CD4-positive, alpha-beta T cell treated with Interleukin-4 for 4 hours (primary cell): ENCODE measurements at places on chromosomes 4 and X.

DNA sequence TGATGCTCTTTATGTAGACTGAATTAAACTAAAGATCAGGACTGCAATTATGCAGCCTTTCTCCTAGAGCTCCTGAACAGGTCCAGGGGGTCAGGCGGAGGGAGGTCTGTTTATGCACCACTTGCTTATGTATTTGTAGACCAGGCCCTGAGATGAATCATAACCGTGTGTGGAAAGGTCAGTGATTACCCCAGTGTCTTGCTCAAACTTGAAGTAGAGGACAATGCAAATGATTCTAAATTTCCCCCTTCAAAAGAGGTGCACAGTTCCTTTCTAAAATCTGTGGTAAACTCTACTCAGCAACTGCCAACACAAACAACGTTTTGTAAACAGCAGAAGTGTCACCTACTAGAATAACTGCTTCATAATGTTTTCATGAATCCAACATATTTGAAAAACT, 13.0 kb upstream of the TBC1D9 start:
- DNase-seq: no peak

DNA sequence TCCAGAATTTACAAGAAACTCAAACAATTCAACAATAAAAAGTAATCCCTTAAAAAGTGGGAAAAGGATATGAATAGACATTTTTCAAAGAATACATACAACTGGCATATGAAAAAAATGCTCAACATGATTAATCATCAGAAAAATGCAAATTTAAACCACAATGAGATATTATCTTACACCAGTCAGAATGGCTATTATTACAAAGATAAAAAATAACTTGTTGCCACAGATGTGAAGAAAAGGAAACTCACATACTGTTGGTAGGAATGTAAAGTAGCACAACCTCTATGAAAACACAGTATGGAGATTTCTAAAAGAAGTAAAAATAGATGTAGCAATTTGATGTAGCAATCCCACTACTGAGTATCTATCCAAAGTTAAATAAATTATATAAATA, 65.1 kb upstream of the DIAPH2 start:
- DNase-seq: no peak

DNA sequence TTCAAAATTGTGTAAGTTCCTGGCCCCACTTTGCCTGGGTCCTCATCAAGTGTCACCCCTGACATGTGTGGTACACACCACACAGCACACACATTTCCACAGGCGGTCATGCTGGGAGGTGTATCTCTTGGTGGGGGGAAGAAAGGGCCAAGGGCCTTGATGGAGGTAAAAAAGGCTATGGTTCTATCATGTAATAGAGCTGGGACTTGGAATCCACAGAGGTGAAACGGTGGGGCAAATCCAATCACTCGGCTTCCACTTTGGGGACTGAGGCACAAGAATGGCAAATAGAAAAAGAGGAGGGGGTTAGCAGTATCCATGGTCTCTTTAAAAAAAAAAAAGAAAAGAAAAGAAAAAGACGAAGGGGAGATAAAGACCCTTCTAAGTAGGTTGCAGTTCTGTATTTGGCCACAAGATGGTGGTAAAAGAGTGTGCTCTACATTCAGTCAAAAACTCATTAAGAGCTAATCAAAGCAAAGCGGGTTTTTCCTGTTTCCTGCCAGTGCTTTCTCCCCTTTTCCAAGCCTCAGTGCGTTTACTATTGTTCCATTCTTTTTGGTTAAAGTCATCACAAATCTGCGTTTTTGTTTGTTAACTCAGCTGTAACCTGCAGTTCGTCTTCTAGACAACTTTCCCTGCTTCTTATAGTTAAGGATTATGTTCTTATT, 37.0 kb upstream of the ATP6AP2 start:
- DNase-seq: peak; percentile 30

- DNase-seq: no peak
Observed at GRCh38 chr4:154741131-154741665, 2.6 kb upstream of the LRAT start.

- no peak for DNase-seq
Observed at GRCh38 chr4:89410687-89411086, 103.1 kb upstream of the GPRIN3 start.

DNA sequence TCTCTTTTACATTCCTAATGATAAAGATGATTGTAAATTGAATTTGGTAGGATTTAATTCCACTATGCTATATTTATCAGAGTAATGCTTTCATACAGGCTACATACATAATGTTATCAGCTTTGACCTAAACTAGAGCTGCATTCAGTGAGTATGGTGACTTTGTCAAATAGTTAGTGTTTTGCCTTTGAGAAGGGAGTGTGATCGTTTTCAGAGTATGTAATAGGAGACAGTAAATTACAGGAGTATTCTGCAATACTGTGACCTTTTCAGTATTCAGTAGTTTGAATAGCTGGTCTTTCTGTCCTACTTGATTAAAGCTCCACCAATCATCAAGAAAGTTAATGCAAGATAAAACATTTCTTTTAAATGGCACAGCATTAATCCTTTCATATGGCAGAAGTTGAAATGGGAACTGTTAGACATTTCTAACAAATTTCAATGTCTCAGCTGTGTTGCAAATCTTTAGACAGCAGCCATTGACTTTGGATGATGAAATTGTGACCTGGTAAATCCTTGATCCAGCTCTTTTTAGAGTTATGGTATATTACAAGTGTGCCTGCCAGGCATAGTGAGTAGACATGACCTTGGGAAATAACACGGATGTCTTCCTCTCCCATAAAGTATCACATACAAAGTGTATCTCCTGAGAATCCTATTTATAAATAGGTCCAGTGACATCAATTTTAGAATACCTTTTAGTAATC, 455.3 kb downstream of the KCTD8 start:
- DNase-seq: no peak

DNA sequence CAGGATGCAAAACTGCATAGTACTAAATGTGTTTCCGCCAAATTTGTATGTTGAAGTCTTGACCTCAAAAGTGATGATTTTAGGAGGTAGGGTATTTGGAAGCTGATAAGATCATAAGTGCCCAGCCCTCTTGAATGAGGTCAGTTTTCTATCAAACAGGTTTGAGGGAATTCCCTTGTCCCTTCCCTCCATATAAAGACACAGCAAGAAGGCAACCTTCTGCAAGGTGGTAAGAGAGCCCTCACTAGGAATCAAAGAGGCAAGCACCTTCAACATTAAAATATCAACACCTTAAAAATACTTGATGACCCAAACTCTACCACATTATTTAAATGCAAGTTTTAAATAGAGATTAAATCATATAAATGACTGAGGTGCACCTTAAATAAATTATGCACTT, 288.6 kb downstream of the EPHA5 start:
- DNase-seq: no peak

DNA sequence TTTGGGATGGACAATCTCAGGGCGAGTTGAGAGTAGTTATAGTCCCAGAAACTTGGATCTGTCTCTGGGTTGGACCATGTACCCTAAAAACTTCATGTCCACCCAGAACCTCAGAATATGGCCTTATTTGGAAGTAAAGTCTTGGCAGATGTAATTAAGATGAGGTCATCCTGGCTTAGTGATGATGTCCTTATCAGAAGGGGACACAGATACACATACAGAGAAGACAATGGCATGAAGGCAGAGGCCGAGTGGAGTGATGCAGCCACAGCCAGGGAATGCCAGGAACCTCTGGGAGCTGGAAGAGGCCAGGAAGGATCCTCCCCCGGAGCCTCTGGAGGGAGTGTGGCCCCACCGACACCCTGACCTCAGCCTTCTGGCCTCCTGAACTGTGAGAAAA, 61.2 kb upstream of the STX18 start:
- no peak for DNase-seq

DNA sequence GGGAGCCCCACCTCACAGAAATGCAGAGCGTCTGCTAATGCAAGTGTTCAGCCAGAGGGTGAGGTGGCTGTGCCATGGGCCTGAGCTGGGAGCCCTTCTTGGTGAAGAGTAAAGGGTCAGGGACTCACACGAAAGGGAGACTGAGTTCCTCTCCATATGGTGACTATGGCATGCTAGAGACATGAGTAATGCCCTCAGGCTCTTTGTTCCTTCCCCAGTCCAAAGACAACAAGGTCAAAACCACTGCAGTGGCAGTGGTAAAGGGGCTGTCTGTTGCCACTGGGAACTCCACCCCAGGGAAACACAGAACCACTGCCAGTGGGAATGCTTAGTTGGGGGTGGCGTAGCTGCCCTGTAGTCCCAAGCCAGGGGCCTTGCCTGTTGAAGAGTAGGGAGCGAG, 22.4 kb downstream of the RAB40AL start:
- no peak for DNase-seq

DNA sequence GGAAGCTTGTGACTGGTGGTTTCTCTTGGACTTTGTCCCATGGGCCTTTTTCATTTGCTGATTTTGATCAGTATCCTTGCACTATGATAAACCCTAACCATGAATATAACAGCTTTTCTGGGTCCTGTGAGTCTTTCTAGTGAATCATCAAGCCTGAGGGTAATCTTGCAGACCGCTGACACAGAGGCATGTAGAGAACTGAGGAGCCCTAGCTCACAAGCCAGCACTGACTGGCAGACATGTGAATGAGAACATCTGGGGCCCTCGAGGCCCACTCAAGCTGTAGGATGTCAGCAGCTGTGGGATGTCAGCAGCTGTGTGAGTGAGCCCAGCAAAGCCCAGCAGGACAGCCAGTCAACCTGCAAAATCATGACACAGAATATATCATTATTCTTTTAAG, 36.7 kb downstream of the HMGB3 start:
- DNase-seq: no peak

GRCh38 chr4:40299126-40299525, 36.0 kb upstream of the CHRNA9 start:
- DNase-seq: no peak

DNA sequence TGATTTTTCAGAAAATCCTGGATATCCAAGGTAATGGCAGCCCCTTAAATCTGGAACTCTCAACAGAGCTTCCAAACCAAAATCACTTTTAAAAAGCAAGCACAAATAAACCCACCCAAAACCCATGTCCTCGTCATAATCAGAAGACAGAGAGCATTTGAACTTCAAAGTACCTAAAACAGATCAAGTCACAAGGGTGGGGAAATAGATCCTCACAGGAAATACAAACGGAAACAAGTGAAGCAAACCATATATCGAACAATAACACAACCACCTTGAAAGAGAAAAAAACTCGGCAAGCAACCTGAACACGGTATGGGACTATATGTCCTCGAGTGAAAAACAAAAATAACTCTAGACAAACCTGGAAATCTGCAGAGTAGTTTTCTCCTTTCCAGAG, 15.9 kb upstream of the CCNQ start:
- no peak for DNase-seq

DNA sequence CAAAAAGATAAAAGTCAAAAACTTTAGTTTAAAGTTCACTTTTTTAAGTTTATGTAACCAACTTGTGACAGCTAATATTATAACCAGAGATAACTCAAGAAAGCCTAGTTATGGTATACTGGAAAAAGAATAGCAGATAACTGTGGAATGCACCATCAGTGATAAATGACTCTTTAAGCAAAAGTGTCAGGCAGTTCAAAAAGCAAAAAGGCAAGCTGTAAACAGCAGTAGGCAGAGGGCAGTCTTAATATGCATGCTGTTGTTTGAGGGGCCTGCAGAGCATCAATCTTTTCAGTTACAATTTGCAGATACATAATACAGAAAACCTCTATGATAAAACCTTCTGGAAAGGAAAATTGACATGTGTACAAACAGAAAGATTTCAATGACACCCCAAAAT, 81.8 kb upstream of the JADE1 start:
- DNase-seq: no peak

- DNase-seq: no peak
Observed at GRCh38 chrX:27731962-27732361, 75.8 kb upstream of the MAGEB10 start.
